ELF-1 (cell line): ENCODE measurements at places on chromosomes 7 and 10.

GRCh38 chr7:114865564-114865963 is 56.3 kb upstream of the MDFIC start:
- peak; percentile 59 for DNase-seq

- no peak for DNase-seq
Measured at GRCh38 chr7:32259931-32260596, 189.9 kb upstream of the PDE1C start.

DNA sequence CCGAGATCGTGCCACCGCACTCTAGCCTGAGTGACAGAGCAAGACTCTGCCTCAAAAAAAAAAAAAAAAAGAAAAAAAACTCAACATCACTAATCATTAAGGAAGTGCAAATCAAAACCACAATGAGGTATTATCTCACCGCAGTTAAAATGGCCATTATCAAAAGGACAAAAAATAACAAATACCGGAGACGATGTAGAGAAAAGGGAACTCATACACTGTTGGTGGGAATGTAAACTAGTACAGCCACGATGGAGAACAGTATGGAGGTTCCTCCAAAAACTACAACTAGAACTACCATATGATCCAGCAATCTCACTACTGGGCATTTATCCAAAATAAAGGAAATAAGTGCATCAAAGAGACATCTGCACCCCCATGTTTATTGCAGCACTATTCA is 24.3 kb downstream of the GRK5 start:
- DNase-seq, result no peak

GRCh38 chr10:102120991-102121738 is 997 bp upstream of the LDB1 start:
- DNase-seq, result peak; percentile 98

GRCh38 chr7:158754746-158755444 is 50.3 kb upstream of the NCAPG2 start:
- DNase-seq, result no peak

DNA sequence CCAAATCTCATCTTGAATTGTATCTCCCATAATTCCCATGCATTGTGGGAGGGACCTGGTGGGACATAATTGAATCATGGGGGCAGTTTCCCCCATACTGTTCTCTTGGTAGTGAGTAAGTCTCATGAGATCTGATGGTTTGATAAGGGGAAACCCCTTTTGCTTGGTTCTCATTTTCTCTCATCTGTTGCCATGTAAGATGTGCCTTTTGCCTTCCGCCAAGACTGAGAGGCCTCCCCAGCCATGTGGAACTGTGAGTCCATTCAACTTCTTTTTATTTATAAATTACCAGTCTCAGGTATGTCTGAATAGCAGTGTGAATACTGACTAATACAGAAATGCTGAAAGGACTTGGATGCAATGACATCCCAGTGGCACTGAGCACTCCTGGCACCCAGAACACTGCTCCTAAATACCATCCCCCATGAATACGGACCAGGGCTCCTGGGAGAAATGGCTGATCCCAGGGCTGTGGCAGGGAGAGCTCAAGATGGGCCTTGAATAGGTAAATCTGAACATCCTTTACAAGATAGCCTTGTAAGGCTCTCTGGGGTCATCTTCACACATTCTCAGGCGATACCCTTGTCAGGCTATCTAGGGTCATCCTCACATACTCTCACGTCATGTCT is 19.4 kb downstream of the ZFAND2A start:
- DNase-seq, result no peak

GRCh38 chr7:44759246-44759645 is 10.6 kb downstream of the ZMIZ2 start:
- DNase-seq, result no peak

DNA sequence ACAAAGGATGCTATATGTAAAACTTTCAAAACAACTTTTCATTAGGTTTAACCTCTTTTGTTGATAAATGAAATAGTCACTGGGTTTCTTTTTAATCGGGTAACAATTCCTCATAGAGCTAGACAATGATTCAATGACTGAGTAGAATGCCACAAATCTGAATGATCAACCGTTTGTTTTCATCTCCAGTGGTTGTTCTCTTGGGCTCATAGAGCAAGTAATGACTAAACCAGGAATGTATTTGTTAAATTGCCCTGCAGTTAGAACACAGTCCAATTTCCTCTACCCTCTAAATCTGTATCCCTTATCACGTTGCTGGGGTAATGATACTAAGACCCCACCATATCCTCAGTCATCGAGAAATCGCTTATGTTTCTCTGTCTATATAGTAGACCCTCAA is 40.0 kb downstream of the CNNM1 start:
- DNase-seq, result no peak

- no peak for DNase-seq
Measured at GRCh38 chr7:76333511-76334101, 25.2 kb downstream of the YWHAG start.

GRCh38 chr7:133676805-133677370 is 424.0 kb downstream of the EXOC4 start:
- no peak for DNase-seq

DNA sequence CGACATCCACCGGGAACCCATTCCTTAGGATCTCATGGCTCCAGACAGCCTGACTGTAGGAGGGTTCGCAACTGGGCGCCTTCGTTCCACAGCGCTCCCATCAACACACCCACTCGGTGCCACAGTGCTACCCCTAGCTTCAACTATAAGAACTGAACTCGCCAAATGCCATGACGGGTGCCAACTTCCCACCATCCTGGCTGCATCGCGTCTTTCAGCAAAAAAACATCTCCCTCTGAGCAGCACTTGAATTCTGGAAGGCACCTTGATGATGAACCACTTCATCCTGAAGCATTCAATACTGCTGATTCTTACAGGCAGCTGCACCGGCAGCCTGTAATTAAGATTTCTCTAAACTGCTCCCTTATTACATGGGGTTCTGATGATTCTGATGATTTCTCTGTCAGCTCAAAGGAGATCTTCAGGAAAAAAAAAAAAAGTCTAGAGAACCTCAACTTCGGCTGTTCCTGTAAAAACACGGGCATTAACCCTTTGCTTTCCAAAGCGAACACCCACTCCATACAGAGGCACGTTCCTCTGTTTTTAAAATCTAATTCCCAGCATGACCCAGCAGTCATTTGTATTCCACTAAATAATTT is 1.3 kb downstream of the CYTH3 start:
- DNase-seq, result peak; percentile 23

DNA sequence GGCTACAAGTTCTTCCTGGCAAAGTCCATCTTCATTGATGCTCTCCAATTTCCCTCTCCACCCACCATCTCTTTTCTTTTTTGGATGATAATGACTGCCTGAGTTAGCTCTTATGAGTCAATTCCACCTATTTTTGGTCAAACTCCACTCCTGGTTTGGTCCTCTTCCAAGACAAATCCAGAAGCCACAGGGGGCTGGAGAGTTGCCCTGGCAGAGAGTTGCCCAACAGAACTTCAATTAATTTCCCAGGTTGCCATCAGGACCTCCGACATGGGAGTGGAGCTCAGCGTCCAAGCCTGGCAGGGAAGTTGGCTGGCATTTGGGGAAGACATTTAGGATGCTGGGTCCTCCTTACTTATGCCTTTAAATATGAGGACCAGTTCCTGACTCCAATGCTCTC is 29.2 kb upstream of the KCNMA1 start:
- no peak for DNase-seq

GRCh38 chr10:76309741-76310587 is 878.5 kb downstream of the LRMDA start:
- no peak for DNase-seq

- peak; percentile 13 for DNase-seq
Measured at GRCh38 chr10:99331207-99331803, 2.1 kb downstream of the CNNM1 start.

- peak; percentile 32 for DNase-seq
Measured at GRCh38 chr7:1400371-1400770, 58.9 kb downstream of the MICALL2 start.

DNA sequence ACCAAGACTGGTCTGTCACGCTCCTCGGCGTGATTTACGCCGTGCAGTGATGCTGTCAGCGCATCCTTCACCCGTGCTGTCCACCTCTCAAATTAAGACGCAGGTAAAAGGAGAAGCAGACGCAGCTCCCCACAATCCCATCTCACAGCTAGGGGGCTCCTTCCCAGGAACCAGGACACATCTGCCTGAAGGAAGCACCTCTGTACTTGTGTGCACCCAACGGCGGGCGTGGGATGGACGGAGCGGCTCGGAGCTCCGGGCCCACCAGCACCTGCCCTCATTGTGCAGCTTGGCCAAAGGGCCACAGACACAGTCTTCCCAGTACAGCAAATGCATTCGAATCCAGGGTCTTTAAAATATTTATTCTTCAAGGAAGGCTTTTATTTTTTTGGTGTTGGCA is 55.3 kb downstream of the STK32C start:
- DNase-seq, result no peak

- DNase-seq, result no peak
Measured at GRCh38 chr10:93495654-93496321, 624 bp upstream of the CEP55 start.

GRCh38 chr7:4182605-4183300 is 499.3 kb upstream of the FOXK1 start:
- no peak for DNase-seq

- DNase-seq, result no peak
Measured at GRCh38 chr7:95330204-95330960, 6.0 kb upstream of the PON1 start.

DNA sequence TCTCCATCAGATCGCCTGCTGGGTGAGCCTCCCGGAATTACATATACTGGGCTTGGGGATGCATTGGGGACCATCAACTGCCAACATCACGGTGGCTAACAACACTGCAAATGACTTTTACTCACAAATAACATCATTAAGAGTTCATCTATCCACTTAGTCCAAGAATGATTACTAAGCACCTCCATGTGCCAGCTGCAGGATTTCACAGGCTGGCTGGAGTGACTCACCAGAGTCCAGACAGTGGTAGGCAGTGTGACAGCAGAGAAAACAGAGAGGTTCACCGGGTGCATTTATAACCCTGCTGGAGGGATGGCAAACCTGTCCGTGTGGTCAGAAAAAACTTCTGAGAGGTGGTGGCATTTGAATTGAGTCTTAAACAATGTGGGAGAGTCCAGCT is 3.2 kb upstream of the IGFBP3 start:
- DNase-seq, result peak; percentile 8

GRCh38 chr10:109958059-109958458 is 34.7 kb upstream of the XPNPEP1 start:
- DNase-seq, result no peak

DNA sequence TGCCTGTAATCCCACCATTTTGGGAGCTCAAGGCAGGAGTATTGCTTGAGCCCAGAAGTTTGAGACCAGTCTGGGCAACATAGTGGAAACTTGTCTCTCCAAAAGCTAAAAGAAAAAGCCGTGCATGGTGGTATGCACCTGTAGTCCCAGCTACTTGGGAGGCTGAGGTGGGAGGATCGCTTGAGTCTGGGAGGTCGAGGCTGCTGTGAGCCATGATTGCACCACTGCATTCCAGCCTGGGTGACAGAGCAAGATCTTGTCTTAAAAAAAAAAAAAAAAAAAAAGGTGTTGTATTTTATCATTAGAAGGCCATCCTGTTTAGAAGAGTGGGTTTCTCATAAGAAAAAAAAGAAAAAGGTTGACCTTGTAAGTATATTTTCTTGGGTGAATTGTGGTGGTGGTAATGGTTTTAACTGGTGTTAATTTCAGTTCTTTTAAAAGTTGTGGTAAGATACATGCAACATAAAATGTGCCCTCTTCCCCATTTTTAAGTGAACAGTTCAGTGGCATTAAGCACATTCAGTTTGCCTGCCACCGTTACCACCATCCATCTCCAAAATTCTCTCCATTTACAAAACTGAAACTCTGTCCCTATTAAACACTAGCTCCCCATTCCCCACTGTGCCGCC is 34.7 kb downstream of the GRIFIN start:
- no peak for DNase-seq

GRCh38 chr7:86965727-86966120 is 93.7 kb downstream of the ELAPOR2 start:
- no peak for DNase-seq

DNA sequence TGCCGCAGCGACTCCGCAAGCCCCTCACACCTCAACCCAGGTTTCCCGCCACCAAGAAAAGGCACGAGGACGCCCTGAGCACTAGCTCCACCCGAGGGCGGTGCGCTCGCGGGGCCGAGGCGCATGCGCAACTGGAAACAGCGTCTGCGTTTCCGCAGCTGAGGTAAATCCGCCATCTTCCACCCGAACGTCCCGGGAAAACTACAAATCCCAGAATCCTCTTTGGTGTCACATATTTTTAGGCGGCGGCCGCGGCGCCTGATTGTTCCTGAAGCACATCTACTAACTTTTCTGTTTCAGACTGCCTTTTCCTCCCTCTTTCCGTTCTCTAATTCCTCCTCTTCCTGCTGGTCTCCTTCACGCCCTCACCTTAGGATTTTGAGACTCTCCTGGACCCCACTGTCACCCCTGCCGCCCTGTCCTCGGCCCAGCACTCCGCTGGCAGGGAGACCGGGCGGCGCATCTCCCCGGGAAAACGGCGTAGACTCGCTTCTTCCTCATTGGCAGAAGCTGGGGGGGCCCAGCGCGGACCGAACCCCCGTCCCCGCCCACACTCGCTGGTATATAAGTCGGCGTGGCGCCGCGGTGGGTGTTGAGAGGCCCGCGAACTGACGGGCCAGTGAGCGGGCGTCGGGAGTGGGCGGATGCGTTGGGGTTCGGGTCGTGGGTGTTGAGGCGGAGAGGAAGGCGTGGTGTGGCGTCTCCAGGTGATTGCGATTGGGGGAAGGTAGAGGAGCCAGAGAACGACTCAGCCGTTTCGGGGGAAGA is at the start of gene ZCWPW1:
TSS of gene ZCWPW1 (minus strand) at position 505 of the 768 bp plus-strand sequence. CDS start 8,054 bp downstream, outside the sequence.
- DNase-seq, result peak; percentile 97

- DNase-seq, result no peak
Measured at GRCh38 chr10:116723428-116724281, 18.7 kb downstream of the HSPA12A start.

GRCh38 chr7:138095972-138096935 is 20.0 kb downstream of the AKR1D1 start:
- no peak for DNase-seq

- no peak for DNase-seq
Measured at GRCh38 chr7:144468990-144469732, 65.7 kb upstream of the NOBOX start.

DNA sequence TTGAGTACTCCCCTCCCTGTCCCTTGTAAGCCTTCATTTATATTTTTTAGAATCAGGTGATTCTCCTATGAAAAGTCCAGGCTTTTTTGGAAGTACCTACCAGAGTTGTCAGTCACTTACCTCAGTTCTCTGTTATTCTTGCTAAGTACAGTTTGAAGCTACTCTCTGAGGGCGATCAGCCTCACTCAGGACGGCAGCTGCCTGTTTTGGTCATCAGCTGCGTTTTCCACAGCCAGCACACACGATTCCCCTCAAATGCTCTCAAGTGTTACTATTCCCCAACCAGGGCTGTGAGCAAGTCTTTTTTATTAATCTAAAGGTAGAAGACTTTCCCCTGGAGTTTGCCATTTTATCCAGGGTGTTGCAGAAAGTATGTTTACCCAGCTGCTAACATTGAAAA is 328.6 kb downstream of the SUGCT start:
- DNase-seq, result no peak

GRCh38 chr10:77648472-77648871 is 10.9 kb upstream of the KCNMA1 start:
- DNase-seq, result no peak

DNA sequence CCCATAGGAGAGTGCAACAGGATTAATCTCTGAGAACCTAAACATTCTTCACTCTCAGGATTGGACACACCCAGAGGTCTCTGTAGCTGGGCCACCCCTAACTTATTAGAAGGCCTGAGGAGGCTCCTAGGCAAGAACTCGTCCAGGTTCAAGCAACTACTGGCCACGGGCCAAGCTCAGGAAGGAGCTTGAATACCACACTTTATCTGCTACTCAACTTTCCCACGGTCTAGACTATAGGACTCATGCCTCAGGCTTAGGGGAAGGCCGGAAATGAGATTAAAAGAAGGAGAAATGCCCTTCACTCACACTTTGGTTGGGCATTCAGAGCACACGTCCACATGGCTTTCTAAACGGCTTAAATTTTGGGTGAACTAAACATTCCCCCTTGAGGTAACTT is 142.8 kb upstream of the PHYHIPL start:
- DNase-seq, result no peak
